ENCODE measurements at places on chromosomes 4 and X. TPM values are rescaled to one million over a fixed set of nuclear protein-coding genes. Genes with fewer than 3 reads are reported as not detected.

DNA sequence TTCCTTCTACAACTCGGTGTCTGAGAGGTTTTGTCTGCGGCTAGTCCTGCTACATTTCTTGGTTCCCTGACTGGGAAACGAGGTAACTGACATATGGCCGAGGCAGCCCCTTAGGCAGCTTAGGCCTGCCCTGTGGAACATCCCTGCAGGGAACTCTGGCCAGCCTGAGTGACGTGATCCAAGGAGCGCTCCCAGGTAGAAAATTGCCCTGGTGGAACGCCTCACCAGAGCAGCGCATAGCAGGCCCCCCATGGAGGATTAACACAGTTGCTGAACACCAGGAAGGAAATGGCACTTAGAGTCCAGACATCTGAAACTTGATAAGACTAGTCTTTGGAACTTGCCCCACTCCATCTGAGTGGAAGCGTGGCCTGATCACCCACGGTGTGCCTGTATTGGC is 837.4 kb upstream of the NDST4 start:
- no peak for DNase-seq

DNA sequence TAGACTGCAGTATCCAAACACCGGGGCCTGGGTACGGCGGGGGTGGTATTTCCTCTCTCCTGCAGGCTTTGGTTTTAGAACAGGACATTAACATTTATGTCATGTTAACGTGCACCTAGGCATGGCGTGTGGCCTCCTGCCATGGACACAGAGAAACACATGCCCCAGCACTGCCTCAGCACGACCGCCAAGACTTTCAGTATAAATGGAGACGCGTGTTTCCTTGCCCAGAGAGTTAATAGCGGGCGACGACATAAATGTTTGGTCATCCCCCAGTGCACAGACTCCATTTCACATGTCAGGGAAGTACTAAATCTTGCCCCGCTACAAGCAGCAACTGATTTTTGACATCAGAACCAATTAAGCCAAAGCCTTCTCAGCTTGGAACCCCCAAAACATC is 737.9 kb downstream of the RAB28 start:
- DNase-seq = no peak

GRCh38 chr4:123555233-123555806 is 158.7 kb downstream of the SPRY1 start:
- no peak for DNase-seq

Gene GATA1
- 0.26 TPM for polyA plus RNA-seq

GRCh38 chr4:166941629-166942028 is 292.7 kb downstream of the SPOCK3 start:
- no peak for DNase-seq

GRCh38 chrX:17594693-17595092 is 142.6 kb upstream of the SCML1 start:
- DNase-seq = no peak

Data from left renal pelvis (tissue), 4 donors.